ENCODE measurements at places on chromosomes 3 and 15.

DNA sequence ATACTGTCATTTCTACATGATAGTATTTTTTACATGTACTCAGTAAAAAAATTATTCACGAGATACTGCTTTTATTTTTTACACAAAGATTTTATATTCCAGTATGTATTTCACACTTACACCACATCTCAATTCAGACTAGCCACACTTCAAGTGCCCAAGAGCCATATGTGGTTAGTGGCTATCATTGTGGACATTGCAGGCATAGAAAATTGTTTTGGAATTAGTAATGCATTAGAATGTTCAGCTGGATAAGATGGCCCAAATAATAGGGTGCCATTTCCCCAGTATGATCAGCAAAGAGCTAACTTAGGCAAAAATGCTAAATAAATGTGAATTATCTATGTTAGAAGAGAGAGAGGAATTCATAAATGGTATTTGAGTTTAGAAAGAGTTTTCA is 203.8 kb upstream of the MCTP2 start:
- no peak for DNase-seq

- no peak for DNase-seq
Observed at GRCh38 chr3:50393061-50393460, 33.7 kb upstream of the TMEM115 start.

DNA sequence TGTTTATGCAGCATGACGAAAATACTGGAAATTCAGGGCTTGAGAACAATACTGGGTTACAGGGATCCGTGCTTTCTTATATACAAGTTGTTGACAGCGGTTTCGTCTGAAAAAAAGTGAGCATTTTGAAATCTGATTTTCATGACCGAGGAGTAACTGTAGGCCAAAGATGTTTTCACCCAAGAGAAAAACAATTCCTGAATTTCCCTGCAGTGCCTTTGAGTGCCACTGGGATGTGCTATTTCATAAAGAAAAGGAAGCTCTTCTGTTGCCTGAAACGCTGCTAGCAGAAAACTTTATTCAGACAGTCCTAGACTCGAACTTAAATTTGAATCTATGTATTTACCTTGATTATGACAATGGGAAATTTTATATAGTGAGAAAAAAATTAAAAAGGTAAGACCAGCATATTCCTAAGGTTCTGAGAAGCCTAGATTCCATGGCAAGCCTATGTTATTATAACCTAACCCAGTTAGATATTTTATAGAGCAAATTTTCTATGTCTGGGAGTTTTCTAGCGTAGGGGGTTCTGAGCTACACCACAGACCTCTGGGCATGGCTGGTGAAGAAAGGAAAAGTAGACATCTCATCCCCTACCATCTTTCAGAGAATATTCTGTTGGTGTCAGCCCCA is 30.2 kb downstream of the KCNAB1 start:
- peak; percentile 40 for DNase-seq

GRCh38 chr15:64857421-64857820 is 15.7 kb downstream of the PLEKHO2 start:
- DNase-seq: no peak

GRCh38 chr3:45272032-45272810 is 46.1 kb upstream of the TMEM158 start:
- DNase-seq: no peak

DNA sequence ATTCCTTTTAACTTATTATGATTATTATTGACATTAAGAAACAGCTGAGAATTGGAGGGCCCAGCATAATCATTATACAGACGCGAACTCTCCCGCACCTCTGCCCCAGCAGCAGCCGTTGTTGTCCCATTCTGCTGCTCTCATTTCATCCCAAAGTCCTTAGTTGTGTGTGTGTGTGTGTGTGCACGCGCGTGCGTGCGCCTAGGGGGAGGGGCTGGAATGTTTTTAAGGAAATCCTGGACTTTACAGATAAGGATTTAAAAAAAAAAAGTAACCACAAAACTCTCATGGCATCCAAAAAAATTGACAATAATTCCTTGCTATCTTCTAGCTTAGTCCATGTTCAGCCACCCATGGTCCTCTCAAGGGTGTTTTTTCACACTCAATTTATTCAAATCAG is 134.2 kb downstream of the WNT7A start:
- DNase-seq: no peak

GRCh38 chr15:31396881-31397560 is 70.4 kb downstream of the KLF13 start:
- DNase-seq: peak; percentile 43

DNA sequence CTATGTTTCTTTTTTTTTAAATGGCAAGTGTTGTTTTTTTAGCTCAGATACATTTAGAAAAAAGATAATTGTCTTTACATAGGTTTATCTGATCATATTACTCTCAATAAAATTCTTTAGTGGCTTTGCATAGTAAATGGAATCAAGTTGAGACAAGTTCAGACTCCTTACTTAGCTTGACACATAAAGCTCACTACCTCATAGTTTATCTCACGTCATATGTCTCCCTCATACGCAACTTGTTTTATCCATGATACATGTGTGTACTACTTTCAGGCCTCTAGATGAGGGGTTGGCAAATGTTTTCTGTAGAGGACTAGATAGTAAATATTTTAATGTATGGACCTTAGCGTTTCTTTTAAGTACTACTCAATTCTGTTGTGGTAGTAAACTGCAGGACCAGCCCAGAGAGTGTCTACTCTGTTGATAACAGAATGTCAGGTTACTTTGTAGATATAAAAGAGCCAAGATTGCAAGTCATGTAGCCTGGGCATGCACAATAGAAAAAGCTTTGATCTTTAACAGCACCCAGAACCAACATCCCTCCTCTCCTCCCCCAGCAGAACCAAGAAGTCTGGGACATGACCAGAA is 28.2 kb upstream of the MGA start:
- DNase-seq: no peak

DNA sequence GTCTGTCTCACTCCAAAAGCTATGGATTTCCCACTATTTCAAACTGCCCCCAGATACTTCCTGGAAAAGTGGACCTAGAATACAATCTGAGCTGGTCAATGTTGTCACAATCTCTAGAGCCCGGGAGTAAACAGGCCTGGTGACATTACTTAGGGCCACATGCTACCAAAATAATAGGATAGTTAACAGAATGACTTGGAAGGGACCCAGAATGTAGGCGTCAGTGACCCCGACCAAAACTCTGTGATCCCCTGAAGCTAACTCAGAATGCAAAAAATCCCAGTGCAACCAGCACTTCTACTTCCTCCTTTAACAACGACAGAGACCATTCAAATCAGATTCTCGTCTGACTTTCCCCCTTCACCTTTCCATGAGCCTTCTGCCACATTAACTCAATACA is 51.5 kb upstream of the CDV3 start:
- DNase-seq: no peak

GRCh38 chr3:173622166-173622565 is 224.6 kb downstream of the NLGN1 start:
- DNase-seq: peak; percentile 39

DNA sequence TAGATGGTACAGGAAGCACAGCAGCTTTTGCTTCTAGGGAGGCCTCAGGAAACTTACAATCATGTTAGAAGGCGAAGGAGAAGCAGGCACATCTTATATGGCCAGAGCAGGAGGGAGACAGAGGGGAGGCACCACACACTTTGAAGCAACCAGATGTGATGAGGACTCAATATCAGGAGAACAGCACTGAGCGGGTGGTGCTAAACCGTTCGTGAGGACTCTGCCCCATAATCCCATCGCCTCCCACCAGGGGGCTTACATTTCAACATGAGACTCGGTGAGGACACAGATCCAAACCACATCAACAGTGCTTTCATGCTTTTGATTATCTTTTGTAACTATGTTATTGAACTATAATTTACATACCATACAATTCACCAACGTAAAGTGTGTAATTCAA is 7.6 kb upstream of the TMEM44 start:
- no peak for DNase-seq

GRCh38 chr15:100690795-100691158 is 88.4 kb downstream of the ASB7 start:
- no peak for DNase-seq

- no peak for DNase-seq
Observed at GRCh38 chr3:25781758-25782594, 1.3 kb downstream of the NGLY1 start.

- no peak for DNase-seq
Observed at GRCh38 chr3:111278959-111279358, 207.3 kb downstream of the NECTIN3 start.

DNA sequence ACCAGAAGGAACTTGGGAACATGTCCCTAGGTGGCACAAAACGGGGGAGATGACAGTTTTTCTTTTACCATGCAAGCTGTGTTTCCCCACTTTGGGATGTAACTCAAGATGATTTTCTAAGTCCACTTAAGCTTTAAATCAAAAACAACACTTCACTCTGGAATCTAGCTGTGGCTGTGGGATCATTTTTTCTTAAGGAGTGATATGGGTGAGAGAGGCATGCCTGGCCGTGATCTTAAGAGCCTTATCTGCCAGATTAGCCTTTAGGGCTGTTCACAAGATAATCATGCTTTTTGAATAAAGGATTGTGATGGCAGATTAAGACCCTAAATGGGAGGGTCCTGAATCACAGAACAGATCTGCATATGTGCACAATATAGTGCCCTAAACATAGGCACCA is 384.8 kb upstream of the SEMA6D start:
- no peak for DNase-seq

DNA sequence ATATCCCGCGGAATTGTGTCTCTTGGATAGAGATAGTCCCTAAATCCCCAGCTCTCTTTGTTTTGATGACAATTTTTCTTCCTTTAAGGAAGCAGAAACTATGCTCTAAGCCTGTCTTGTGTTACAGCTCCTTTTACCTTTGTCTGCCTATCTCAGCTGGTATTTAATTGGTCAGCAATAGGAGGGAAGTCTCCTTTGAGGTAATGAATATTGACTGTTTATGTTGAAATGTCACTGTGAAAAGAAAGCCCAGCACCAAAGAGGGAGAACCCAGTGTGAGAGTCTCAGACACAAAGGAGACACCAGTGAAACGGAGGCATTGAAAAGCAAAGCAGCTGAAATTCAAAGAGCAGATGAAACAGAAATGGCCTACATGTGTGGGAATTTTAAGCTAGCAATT is 372.6 kb downstream of the NR2F2 start:
- DNase-seq: no peak

- no peak for DNase-seq
Observed at GRCh38 chr3:14525685-14526631, 14.2 kb downstream of the GRIP2 start.

DNA sequence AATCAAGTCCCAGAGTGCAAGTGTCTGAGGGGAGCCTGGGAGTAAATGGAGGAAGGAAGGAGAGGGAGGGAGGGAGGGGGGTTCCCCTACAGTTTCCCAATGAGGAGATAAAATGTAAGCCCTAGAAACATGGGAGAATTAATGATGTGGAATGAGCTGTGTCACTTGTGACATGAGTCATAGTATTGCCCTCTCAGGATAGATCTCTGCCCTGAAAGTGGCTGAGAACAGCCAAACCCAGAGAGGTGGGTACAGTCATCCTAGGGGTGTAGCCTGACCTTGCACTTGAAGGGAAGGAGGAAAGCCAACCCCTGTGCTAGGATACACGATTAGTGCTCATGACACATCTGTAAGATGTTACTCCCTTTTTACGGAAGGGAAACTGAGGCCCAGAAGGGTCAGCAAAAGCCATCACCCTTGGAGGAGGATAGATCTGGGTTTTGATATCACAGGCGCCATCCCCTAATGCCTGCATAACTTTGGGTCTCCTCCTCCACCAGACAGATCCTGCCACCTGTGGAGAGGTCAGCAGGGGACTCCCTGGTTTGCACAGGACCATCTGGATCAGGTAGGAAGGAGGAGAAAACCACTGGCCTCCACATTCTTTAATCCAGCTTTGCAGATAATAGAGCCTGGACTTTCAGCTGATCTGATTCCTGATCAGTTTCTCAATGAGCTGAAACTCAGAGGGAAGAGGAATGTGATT is 23.1 kb upstream of the USP3 start:
- DNase-seq: no peak

- no peak for DNase-seq
Observed at GRCh38 chr3:157515398-157515797, 12.2 kb upstream of the VEPH1 start.

DNA sequence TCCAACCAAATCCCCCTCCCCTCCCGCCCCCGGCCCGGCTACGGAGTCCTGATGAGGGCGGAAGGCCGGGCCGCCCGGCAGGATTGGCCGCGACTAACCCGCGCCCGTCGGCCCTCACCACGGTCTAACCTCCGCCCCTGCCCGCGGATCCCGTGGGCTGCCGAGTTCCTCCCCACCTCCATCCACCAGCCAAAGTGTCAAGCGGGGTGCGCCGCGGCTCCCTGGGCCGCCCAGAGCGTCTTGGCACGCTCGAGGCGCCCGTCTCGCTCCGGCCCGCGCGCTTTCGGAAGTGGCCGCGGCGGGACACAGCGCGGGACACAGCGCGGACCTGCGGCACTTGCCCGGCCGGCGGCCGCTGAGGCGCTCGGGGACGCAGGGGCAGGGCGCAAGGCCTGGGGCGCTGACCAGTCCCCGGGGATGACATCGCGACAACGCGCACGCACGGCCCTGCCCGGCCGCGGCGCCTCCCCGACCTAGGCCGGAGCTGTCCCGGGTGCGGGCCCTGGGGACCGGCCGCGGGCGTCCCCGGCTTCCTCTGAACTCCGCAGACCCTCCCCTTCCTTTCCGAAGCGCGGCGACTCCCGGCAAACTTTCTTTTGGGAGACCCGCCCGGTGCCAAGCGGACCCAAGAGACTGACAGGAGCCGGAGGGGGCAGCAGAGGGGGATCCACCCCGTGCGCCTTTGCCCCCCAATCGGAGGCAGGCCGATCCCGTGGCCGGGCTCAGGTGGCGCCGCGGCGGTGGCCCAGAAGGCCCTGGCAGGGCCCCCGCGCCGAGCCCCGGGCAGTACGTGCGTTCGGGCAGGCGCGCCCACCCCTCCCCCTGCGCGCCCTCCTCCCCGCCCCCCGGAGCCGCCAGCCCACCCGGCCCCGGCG is 112.8 kb upstream of the ICE2 start:
- no peak for DNase-seq

DNA sequence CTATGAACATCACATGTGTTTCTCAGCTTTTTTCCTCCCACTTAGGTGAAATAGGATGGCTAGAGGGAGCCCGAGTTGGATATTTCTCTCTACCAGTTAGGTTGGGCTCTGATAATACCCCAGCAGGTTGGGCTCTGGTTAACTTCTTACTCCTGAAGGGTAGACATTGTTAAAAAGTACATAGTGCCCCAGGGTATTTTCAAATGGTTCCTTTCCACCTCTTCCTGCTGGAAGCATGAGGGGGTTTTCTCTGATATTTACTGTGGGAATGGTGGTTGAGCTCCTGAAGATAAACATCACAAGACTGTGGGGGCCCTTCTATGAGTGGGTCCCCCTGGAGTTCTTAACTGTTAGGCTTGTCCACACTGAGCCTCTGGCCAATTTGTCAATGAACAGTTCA is 36.1 kb upstream of the SPESP1 start:
- DNase-seq: no peak

DNA sequence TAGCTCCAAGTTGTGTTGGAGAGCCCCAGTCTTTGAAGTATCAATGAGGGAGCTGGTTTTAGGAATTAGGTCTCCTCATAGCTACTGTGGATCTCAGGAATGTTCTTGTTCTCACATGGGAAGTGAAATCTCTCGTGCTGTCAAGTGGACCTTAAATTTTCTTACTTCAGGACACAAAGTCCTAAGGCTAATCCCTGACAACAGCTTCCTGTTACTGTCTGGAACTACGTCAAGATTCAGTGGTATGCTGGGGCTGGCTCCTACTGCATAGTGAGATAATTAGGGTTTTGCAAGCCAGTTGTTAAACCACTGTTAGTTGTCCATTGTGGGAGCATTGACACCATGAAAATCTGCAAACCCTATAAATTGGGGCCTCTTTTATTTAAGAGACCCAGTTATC is 22.8 kb downstream of the MESP1 start:
- no peak for DNase-seq

Data from AG09319 (cell line).